Heart left ventricle (tissue), 16 donors: ENCODE measurements at places on chromosomes 6 and 20. TPM values are rescaled to one million over a fixed set of nuclear protein-coding genes. Genes with fewer than 3 reads are reported as not detected.

DNA sequence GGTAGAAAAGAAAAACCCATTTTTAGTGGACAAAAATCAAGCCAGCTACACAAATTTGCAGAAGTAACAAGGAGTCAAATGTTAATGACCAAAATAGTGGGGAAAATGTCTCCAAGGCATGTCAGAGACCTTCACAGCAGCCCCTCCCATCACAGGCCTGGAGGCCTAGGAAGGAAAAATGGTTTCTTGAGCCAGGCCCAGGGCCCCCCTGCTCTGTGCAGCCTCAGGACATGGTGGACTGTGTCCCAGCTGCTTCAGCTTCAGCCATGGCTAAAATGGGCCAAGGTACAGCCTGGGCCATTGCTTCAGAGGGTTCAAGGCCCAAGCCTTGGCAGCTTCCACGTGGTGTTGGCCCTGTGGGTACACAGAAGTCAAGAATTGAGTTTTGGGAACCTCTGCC lies 82.5 kb upstream of the CLVS2 start:
- no peaks in the 10 kb centered on the region for H3K4me1 ChIP-seq
- no peak for DNase-seq
- no peak overlapping the region for H3K4me3 ChIP-seq
- H3K36me3 ChIP-seq: no peaks in the 10 kb centered on the region
- H3K27ac ChIP-seq: no peak overlapping the region

DNA sequence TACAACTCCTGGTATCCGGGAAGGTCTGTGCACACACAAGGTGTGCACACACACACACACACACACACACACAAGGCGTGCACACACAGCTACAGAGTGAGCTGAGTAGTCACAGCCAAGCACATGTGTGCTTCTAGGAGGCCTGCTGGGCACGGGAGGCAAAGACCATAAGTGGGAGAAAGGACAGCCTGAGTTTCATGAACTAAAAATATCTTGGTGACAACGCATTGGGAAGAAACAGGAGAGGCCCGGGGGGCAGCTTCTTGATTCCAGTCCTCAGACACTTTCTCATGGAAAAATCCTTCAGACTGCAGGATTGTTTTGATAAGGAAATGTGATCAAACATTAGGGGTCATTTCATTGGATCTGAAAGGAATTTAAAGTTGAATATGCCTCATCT lies 2.6 kb downstream of the TRAF3IP2 start:
- H3K36me3 ChIP-seq: no peaks in the 10 kb centered on the region
- peak overlapping the region; percentile 64 for H3K4me3 ChIP-seq
- peak overlapping the region; percentile 92 for H3K27ac ChIP-seq
- peak; percentile 85 for DNase-seq
- H3K27me3 ChIP-seq: no peaks in the 10 kb centered on the region

- no peaks in the 10 kb centered on the region for H3K36me3 ChIP-seq
- no peak overlapping the region for H3K27ac ChIP-seq
- no peak for DNase-seq
- H3K4me1 ChIP-seq: peaks cover 8% of the 10 kb centered on the region
- no peaks in the 10 kb centered on the region for H3K27me3 ChIP-seq
Observed at GRCh38 chr20:36752582-36752981, 6.7 kb upstream of the NDRG3 start.

GRCh38 chr20:47484303-47484702 lies 17.4 kb upstream of the NCOA3 start:
- no peak for DNase-seq
- no peaks in the 10 kb centered on the region for H3K36me3 ChIP-seq
- no peak overlapping the region for H3K27ac ChIP-seq
- no peaks in the 10 kb centered on the region for H3K27me3 ChIP-seq

DNA sequence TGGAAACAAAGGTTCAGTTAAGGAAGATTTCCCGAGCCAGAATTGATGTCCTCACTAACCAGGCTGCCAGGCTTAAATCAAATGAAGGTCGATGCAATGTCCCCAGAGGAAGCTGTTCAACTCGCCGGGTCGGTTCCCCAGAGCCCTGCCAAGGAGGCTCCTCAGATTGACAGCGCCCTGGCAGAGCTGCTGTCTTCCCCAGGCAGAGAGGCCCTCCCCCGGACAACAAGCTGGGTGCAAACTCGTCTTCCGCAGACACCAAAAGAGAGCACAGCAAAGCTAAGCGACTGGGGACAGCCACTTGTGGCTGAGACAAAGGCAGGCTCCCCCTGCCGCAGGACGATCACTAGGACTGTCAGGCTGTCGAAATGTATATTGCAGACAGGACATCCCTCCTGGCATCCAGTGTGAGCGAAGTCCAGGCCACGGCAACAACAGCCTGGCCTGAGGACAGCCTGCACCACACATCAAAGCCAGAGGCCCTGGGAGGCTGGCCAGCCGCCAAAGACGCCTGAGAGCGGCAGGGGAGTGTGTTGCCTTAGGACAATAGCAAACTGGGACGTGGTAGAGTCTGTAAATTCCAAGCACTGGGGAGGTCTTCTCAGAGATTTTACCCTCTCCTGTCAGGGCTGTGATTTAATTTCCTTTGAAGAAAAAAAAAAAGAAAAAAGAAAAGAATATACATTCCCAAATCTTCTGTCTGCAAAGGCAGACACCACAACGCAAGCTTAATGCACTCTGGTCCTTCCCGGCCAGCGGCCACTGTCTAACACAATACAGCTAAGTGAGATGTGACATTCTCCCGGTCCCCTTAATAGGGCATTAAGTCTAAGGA lies 99.1 kb downstream of the HIVEP2 start:
- peak overlapping the region; percentile 86 for H3K27ac ChIP-seq
- peaks cover 11% of the 10 kb centered on the region for H3K4me1 ChIP-seq
- peak overlapping the region; percentile 33 for H3K4me3 ChIP-seq
- no peaks in the 10 kb centered on the region for H3K27me3 ChIP-seq
- H3K36me3 ChIP-seq: no peaks in the 10 kb centered on the region

GRCh38 chr20:25470045-25470444 lies 62.6 kb downstream of the GINS1 start:
- no peak overlapping the region for H3K4me3 ChIP-seq
- H3K36me3 ChIP-seq: peaks cover 9% of the 10 kb centered on the region
- H3K4me1 ChIP-seq: no peaks in the 10 kb centered on the region
- H3K27ac ChIP-seq: no peak overlapping the region
- no peaks in the 10 kb centered on the region for H3K27me3 ChIP-seq

DNA sequence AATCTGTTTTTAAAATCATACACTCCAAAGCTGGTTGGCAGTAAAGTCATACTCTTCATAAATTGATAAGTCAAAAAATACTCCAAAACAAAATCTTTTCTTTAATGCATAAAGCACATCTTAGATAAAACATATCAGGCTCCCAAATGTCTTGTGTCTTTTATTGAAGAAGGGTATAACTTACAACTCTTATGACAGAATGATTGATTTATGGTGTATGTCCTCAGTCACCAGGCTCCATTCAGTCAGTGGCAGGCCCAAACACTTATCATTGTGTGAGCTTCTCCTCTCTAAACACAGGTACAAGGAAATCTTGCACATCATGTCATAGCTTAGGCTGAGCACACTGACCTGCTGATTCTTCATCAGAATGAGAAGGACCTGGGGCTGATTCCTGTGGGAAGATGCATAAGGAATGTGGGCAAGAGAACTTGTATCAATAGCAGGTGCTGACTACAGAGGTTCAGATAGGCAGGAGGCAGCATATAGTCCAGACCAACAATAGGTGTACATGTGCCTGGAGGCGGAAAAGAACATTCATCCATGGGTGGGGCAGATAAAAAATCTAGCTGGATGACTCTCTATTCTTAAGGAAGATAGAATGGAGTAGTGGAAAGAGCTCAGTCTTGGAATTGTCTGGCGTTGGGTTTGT lies 1.9 kb downstream of the CALHM5 start:
- H3K4me3 ChIP-seq: peak overlapping the region; percentile 47
- no peaks in the 10 kb centered on the region for H3K27me3 ChIP-seq
- DNase-seq: no peak
- peak overlapping the region; percentile 86 for H3K27ac ChIP-seq
- peaks cover 9% of the 10 kb centered on the region for H3K4me1 ChIP-seq

DNA sequence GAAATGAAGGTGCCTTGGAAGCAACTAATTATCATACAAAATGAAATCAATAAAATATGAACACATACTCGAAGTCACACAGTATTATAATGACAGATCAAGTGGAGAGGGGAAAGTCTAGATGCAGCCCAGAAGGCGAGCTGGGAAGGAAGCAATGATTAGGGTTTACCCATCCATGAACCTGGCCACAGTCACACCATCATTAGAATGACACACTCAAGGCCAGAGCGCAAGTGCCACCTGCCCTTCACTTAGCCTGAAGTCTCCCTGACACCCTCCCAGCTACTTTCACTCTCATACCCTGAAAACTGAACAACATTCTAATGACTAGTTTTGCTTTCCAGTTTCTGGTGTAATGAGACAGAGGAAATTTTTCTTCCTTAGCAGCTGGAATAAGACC lies 302.8 kb upstream of the JARID2 start:
- DNase-seq: no peak
- no peaks in the 10 kb centered on the region for H3K36me3 ChIP-seq
- H3K27ac ChIP-seq: no peak overlapping the region
- no peaks in the 10 kb centered on the region for H3K27me3 ChIP-seq
- no peaks in the 10 kb centered on the region for H3K4me1 ChIP-seq

DNA sequence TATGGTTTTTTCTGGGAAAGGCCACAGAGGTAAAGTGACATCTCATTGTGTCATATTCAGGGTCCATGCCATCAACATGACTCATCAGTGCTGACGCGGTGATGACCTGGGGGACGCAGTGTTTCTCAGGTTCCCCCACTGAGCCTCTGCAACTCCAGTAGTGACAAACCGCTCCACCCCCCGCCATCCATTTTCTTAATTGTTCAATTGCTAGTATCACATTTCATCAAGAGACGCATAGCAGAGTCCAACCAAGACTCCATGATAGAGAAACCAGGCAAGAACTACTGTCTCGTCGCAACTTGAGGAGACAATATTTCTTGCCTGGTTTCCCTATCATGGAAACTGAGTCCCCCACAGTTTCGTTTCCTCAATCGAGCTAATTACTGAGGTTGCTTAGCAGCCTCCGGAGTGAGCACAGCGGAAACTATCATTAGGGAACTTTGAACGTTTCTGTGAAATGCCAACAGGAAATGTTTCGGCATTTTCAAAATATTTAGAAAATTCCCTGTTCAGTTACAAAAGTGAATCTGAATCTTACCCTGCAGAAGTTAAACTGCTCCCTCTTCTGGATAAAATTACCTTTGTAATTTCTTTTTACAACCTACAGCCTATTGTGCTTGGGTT lies 12.2 kb upstream of the SERPINB1 start:
- peak; percentile 52 for DNase-seq
- H3K4me3 ChIP-seq: peak overlapping the region; percentile 43
- no peaks in the 10 kb centered on the region for H3K27me3 ChIP-seq
- peak overlapping the region; percentile 77 for H3K27ac ChIP-seq
- peaks cover 69% of the 10 kb centered on the region for H3K4me1 ChIP-seq

- H3K27ac ChIP-seq: no peak overlapping the region
- no peaks in the 10 kb centered on the region for H3K36me3 ChIP-seq
- DNase-seq: no peak
- no peaks in the 10 kb centered on the region for H3K27me3 ChIP-seq
- no peak overlapping the region for H3K4me3 ChIP-seq
Observed at GRCh38 chr6:140581601-140582000, 1207.2 kb upstream of the CITED2 start.

GRCh38 chr6:74409447-74409846 lies 713.4 kb downstream of the CD109 start:
- H3K27ac ChIP-seq: no peak overlapping the region
- H3K4me3 ChIP-seq: no peak overlapping the region
- no peaks in the 10 kb centered on the region for H3K27me3 ChIP-seq
- H3K4me1 ChIP-seq: no peaks in the 10 kb centered on the region
- H3K36me3 ChIP-seq: no peaks in the 10 kb centered on the region
- DNase-seq: no peak

DNA sequence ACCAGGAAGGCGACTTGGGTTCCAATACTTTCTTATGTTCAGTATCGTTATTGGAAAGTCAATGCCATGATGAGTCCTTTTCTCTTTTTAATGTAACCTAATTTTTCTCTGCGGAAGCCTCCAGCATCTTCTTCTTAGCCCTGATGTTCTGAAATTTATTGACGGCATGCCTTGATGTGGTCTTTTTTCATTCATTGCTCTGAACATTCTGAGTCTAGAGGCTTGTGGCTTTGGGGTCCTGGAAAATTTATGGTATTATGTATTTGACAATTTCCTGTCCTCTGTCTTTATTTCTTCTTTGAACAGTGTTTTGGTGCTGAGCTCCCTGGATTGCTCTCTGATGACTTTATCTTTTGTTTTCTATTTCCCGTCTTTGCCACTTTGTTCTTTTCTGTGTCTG lies 28.7 kb upstream of the MAS1 start:
- no peak overlapping the region for H3K4me3 ChIP-seq
- H3K36me3 ChIP-seq: no peaks in the 10 kb centered on the region

GRCh38 chr20:19397666-19398065 lies 185.2 kb downstream of the SLC24A3 start:
- H3K4me1 ChIP-seq: no peaks in the 10 kb centered on the region
- no peaks in the 10 kb centered on the region for H3K27me3 ChIP-seq
- H3K4me3 ChIP-seq: no peak overlapping the region
- no peak for DNase-seq

- no peaks in the 10 kb centered on the region for H3K36me3 ChIP-seq
- peaks cover 18% of the 10 kb centered on the region for H3K4me1 ChIP-seq
Observed at GRCh38 chr6:130935978-130936377, 108.8 kb downstream of the SMLR1 start.

DNA sequence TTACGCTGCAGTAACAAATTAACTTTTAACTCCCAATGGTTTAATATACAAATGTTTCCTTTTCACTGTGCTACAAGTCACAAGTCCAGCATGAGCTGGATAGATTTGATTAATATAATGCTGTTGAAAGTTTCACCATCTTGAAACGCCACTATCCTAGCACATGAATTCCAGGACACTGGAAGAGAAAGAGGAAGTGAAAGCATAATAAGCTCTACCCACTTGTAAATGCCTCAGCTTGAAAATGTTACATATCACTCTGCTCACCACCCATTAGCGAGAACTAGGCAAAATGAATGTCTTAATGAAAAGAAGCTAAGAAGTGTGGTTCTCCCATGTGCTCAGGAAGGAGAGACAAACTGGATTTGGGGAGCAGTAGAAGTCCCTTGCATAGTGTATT lies 46.9 kb downstream of the PCSK2 start:
- H3K27me3 ChIP-seq: no peaks in the 10 kb centered on the region
- no peak overlapping the region for H3K27ac ChIP-seq
- no peak for DNase-seq

DNA sequence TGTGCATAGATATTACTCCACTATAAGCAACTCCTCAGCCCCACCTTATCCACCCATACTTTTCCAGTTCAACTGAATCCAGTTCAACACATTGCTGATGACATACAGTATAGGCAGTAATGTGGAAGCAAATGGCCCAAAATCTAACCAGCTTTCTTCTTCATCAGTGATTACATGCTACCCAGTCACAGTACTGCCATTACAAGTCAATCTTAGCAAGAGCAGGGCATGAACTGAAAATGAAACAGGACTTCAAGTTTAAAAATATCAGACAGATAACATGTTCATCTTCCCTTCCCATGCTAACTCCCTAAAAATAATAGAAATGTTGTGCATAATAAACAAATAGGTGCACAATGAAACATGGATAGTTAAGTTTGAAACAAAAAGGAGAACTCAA lies 19.2 kb downstream of the RRAGD start:
- no peaks in the 10 kb centered on the region for H3K27me3 ChIP-seq
- no peaks in the 10 kb centered on the region for H3K36me3 ChIP-seq
- H3K27ac ChIP-seq: no peak overlapping the region
- H3K4me1 ChIP-seq: no peaks in the 10 kb centered on the region
- H3K4me3 ChIP-seq: no peak overlapping the region
- no peak for DNase-seq

GNAS gene
- 1,482 TPM for total RNA-seq

MCM8 gene
- 8.7 TPM for total RNA-seq

CTSZ gene
- total RNA-seq: 146 TPM

GJA1 gene
- total RNA-seq: 358 TPM
